ENCODE measurements at places on chromosomes 6 and 20.
A peak's percentile ranks its signal among the peaks of the same experiment; 100 is the strongest.

GRCh38 chr20:49187330-49187850 is 744 bp downstream of the STAU1 start:
- no peak for DNase-seq

DNA sequence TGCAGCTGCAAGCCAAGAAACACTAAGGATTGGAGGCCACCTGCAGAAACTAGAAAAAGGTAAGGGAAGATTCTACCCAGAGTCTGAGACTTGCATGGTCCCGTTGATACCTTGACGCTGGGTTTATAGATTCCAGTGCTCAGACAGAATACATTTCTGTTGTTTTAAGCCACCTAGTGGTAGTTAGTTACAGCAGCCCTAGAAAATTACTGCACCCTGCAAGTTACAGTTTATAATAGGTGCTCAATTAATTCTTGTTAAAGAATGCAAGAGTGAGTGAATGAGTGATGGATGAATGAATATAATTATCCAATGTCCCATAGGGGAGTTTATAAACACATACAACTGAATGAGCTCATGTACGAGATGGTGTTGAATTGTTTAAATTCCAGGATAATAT is 453.1 kb upstream of the SLC35B3 start:
- no peak for DNase-seq

DNA sequence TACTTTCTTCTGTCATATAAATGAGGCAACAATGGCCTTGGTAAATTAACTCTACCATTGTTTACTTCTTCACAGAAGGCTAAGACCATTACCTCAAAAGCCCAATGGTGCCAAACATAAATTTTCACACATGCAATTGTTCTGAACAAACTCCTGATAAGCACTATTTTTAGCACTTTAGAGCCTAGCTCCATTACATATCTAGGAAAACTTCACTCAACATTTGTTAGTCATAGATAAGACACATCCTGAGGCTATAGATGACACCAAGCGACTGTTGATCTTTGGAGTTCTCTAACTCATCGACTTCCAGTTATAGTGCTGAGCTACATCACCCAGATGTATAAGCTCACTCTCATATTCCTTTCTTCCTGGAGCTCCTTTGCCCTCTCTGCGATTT is 245.9 kb downstream of the EYS start:
- no peak for DNase-seq

GRCh38 chr6:63640062-63640461 is 4.5 kb downstream of the PHF3 start:
- DNase-seq, result peak; percentile 82

GRCh38 chr6:68911334-68911733 is 276.3 kb downstream of the ADGRB3 start:
- no peak for DNase-seq

DNA sequence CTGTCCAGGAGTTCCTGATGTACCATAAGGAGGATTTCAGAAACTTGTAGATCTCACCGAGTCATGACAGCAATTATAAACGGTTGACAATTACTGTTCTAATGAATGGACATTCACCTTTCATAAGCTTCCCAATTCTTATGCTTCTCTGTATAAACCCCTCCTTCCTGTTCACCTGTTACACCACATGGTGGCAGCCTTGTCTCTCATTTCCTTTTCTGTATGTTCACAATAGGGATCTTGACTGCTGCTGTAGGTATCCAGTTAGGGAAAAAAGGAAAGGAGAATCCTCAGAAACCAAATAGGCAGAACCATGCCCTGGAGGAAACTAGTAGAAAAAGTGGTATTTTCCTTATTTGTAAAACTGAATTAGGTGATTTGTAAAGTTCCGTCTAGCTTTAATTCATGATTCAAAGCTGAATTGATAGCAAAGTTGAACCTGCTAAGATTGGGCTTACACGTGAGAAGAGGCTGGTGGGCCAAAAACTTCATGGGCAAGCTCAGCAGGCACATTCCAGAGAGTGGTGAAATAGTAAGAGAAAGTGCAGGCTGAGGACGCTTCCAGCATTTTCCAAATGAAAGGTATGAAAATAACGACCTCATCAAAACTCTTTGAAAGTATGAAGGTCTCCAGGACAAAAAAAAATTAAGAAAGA is 29.0 kb upstream of the TBPL1 start:
- peak; percentile 90 for DNase-seq

DNA sequence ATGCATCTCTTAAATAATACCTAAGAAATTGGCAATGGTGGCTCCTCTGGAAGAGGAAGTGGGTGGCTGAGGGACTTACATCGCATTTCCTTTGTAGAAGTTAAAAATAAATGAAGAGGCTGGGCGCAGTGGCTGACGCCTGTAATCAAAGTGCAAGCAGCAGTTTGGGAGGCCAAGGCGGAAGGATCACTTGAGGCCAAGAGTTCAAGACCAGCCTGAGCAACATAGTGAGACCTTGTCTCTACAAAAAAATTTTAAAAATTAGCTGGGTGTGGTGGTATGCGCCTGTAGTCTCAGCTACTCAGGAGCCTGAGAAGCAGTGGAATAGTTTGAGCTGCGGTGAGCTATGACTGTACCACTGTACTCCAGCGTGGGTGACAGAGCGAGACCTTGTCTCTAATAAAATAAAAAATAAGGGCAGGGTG is 12.2 kb upstream of the NCOA3 start:
- DNase-seq, result no peak

DNA sequence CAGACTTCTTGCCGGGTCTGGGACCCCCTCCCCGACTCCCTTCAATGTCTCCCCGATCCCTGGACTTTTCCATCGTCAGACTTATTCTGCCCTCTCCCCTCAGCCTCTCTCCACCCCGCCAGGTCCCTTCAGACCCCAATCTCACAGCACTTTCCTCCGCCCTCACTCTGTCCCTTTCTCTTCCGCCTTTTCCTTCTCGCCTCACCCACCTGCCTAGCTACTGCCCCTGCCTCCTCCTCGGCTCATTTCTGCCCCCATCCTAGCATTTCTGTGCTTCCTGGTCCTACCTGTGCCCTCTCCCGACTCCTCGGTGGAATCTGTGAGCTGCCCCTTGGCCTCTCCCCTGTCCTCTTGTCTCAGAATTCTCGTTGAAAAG is 616 bp downstream of the CHMP4B start:
- no peak for DNase-seq

GRCh38 chr6:56835612-56836011 is 119.3 kb upstream of the BEND6 start:
- no peak for DNase-seq

- peak; percentile 92 for DNase-seq
Measured at GRCh38 chr6:112780498-112781096, 433.5 kb downstream of the RFPL4B start.

DNA sequence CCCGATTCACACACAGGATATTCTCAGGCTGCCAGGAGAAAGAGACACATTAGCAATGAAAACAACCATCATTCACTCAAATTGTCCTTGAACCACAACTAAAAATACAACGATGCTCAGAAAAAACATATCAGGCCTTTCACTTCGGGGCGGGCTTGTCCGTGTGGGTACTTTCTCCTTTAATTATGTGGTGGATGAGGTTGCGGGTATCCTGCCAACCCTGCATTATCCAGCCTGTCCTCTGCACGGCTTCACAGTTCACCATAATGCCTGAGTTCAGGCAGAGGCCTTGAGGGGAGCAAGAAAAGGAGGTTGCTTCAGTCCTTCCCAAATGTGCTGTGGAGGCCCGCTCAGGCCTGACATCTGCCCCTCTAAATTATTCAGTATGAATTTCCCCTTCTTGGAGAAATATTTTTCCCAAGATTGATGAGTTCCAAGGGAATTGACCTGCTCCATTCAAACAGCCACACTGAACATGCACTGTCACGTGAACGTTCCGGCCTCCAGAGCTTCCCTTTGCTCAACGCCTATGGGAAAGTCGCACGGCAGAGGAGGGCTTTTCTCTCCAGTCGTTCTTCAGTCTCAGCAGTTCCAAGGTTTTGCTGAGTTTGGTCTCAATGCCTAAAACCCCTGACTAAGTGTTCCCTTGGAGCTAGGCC is 70.3 kb downstream of the MYLK4 start:
- no peak for DNase-seq

GRCh38 chr6:134375220-134375580 is 57.3 kb upstream of the SGK1 start:
- DNase-seq, result no peak

- no peak for DNase-seq
Measured at GRCh38 chr6:21628160-21628559, 34.6 kb downstream of the SOX4 start.

GRCh38 chr6:159499034-159499433 is 194.0 kb downstream of the SOD2 start:
- no peak for DNase-seq

DNA sequence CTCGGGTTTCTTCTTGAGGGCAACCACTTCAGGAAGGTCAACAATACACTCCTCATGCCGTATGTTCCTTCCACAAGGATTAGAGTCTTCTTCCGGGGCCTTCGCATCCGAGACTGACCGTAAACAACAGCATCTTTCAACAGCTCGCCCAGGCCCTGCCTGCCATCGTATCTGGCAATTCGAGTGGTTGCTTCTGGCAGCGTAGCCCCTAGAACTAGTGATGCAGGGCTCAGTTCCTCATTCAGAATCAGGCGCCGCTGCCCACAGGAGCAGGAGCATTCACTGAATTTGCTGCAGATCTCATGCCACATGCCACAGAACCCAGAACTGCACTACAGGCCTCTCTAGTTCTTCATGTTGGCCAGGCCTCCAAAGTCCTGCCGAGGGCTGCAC is 59.0 kb upstream of the AFDN start:
- DNase-seq, result no peak

DNA sequence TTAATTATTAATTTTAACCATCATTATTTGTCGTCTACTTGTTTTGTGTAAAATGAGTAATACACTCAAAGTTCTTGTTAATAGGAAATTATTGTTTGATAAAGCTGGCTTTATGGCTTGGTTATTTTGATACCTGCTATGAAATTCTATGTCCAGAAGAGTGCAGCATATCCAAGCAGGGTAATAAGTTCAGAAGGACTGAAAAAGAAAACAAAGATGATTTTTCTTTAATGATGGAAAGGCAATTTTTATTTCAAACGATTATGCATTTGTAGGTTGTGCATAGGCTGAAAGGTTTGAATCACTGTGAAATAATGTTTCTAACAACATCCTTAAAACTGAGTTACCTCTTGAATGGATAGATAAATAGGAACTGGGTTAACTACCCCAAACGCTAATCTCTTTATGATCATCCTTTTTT is 1.4 kb upstream of the MAN1A1 start:
- peak; percentile 70 for DNase-seq

DNA sequence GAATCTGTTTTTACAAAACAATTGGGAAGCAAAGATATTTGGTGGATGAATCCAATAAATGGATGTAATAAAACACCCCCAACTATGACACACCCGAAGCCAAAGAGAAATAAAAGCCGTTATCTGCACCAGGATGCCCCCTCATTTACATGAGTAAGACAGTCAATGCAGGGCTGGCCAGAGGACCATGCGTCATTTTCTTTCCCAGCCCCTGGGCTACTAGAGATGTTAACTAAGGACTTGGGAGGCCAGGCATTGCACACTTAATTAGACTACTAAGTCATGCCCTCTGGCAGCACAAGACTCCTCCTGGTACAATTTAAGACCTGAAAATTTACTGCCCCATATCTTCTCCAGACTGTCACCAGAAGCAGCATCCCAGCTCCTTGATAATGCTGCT is 3.2 kb downstream of the LEMD2 start:
- peak; percentile 60 for DNase-seq

GRCh38 chr20:9919271-9920014 is 80.6 kb upstream of the PAK5 start:
- no peak for DNase-seq

DNA sequence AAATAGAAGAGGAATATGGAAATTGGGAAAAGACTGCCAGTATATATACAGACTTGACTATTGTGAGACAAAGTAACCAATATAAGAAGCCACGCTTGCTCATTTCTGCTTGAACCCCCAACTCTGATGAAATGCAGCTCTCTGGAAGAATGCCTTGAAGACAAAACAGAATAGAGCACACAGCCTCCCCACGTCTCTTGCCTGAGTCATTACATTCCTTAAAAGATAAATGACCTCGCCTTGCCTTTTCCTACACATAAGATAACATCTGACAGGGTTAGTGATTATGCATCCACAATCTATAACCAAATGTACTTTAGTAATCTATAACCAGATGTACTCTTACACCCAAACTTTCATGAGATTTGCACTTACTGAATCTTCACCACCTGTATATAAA is 141.1 kb upstream of the EEF1E1 start:
- peak; percentile 7 for DNase-seq

DNA sequence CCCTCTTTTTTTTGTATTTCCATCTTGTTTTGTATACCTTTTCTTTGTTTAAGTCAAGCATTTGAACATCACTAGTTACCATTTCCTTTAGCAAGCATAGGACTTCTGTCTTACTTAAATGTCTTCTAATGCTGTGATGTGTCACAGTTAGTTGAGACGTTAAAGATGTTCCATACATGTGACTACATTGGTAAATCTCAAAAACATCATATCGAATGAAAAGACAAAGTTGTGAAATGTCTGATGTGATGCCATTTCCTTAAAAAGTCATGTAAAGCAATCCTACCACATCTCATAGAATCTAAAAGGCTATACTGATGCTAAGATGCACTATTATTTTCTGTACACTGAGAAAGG is 26.8 kb downstream of the SLC16A10 start:
- peak; percentile 39 for DNase-seq

DNA sequence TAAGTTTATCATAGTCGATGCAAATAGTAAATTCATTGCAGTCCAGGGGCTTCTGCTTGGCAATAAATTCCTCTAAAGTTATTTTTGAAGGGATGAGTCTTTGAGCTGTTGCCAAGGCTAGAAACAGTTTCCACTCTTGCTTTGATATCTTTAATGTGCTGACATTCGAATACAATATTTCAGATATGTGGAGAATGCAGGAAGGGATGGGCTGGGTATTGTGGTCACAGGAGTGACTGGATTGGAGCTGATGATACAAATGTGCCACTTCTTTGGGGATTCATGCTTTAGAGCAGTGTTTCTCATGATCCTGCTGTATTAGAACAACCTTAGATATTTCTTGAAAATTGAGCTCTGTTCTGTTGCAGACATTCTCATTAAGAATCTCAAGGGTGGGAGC is 139.0 kb downstream of the PRDM13 start:
- DNase-seq, result peak; percentile 44

DNA sequence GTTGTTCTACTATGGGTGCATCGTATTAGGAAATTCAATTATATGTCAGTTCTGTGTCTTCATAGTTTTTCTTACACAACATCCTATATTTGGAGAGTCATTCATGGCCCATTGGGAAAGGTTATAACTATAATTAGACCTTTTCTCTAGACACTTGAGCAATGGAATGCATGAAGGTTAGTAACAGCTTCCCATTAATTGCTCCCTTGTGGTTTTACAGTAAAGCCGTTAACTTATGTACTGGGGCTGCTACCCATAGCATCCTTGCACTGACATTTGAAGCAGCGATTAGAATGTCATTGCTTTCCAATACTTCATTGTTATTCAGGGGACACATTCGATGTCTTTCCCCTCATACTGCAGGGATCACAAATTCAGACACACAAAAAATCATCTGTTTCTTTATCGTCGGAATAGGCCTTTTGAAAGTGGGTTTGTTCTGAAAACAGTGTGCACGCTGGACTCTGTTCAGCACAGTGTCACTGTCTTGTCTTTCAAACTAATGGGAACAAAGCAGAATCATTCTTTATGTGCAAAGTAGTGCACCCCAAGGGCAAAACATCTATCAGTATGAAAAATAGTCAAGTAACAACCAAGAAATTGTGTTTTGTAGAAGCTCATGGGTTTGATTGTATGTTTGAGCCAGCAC is 634.3 kb upstream of the MAP3K7 start:
- DNase-seq, result no peak

- DNase-seq, result peak; percentile 93
Measured at GRCh38 chr6:4059115-4059777, 19.7 kb downstream of the FAM217A start.

- DNase-seq, result no peak
Measured at GRCh38 chr6:140090871-140091270, 716.4 kb upstream of the CITED2 start.
